ENCODE measurements at places on chromosomes 2 and 18.

DNA sequence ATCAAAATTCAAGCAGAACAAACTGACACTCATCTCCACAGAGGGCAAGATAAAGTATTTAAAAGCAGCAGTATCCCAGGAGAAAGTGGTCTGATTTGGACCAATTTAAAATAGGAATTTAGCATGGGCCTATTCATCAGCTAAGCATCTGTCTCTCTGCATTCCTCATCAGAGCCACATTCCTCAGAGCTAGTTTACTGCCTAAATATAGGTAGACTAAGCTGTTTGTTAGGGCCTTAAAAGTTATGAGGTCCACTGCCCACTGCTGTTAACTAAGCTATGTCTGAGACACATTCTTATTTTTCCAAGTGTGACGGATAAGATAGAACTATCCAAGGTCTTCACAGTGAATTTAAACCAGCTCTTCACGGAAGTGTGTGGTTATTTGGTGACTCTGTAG, 17.6 kb downstream of the NEB start:
- no peak for DNase-seq

DNA sequence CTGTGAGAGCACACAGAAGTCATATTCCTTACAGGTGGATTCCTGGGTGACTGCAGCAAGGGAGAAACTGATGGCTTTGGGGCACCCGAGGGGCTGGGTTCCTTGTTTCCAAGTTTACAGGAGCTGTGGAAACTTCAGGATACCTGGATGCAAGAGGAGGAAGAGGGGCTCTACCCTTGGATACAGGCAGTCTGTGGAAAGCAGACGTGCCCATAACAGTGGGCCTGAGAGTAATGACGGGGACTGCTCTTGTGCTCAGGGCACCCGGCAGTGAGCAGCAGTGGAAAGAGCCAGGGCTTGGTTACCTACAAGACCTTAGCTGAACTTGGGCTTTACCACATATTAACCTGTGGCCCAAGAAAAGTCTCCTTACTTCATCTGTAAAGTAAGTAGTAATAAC, 102.2 kb upstream of the TGFA start:
- no peak for DNase-seq

DNA sequence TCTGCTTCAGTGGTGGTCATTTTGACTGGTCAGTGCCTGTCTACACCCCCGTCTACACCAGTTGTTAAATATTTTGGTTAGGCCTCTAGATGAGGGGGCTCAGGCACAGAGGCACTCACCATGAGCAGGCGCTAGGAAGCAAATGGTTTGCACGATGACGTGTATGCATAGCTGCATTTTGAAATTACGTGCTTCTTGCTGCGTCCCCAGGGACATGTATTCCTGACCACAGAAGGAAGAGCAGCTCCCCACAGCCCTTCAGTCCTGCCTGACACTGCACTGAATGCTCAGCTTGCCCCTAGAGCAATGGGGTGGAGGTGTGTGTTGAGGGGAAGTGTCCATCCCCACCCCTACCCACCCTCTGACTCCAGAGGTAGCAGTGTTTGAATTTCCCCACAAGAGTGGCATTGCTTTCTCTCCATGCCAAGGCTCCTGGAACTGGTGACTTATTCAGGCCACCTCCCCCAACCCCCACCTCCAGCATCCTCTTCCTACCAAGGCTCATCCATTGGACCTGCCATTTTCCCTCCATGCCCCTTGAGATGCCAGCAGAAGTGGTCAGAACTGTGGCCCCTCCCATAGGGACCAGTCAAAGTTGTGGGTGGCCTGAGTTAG, 11.4 kb upstream of the ZAP70 start:
- no peak for DNase-seq

- no peak for DNase-seq
These were observed 265.5 kb downstream of the NAPG start for GRCh38 chr18:10791169-10791831.

GRCh38 chr18:44870631-44871502, 190.2 kb downstream of the SETBP1 start:
- DNase-seq, result no peak

GRCh38 chr2:231228974-231229529, 30.6 kb downstream of the ARMC9 start:
- DNase-seq, result no peak

DNA sequence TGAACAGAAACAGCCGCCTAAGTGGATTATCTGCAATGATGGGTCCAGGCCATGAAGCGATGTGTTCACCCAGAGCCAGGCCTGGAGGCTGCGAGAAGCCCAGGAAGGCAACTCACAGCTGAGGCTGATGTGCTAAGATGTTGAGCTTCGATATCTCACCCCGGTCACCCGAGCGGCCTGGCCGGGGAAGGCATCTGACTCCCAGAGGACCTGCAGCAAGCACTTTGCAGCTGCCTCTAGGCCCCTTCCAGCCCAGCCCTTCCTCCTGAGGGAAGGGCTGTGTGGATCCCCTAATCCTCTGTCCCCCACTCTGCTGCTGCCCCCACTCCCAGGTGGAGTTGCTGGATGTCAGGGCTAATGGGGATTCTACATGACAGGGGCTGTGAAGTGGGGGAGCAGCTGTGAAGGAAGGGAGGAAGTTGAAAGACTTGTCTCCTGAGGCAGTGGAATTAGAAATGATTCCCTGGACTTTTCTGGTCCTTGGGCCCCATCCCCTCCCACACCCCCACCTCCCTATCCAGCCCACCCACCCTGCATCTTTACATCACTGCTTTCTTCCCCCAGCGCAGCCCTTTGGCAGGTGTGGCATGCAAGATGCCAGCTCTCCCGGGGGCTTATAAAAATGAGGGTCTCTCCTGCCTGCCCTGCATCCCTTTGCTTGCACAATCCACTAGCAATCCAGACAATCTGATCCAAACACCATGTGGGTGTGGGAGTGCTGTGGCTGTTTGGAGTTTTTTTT, 4.3 kb downstream of the ATP6V1B1 start:
- DNase-seq, result no peak

DNA sequence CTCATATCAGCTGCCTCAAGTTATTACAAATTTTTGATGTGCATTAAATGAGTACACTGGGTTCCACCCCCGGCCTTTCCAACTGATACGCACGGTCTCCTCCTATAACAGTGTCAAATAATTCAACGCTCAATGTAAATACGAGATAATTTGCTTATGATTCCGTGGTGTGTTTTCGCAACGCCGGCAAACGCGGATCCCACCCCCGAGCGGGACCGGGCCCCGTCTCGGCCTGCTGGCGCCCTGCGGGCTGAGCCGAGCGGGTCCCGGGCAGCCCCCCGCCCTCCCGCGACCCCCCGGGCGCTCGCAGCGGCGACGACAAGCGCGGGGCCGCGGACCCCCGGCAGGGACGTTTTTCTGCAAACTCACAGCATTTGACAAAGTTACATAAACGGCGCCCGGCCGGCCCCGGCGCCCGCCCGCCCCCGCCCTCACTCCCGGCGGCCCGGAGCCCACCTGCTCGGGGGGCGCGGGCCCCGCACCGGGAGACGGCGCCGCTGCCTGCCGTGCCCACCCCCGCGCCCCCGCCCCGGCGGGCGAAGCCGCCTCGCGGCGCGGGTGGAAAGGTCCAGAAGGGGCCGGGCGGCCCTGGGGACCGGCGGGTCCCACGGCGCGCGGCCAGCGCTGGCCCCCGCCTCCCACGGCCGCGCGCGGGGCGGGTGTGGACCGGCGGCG, 762 bp downstream of the HDAC4 start:
- no peak for DNase-seq

DNA sequence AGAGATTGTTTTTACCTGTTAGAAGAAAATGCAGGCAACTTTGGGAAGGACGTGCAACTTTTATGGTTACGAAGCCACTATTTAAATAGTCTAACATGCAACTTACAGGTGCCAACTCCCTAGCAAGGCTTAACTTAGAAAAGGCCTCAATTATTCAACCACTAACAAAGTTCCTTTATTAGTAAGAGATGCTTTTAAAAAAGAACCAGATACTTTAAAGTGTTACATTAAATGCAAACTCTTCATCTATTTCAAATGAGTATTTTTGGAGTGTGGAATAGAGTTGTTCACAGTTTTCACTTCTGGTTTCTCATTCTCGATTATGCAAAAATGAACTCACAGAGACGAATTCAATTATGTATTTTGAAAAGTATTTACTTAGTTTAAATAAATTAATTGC, 51.7 kb downstream of the PELI1 start:
- DNase-seq, result no peak

- no peak for DNase-seq
These were observed 26.7 kb downstream of the LYPD6 start for GRCh38 chr2:149357058-149357457.
